ENCODE measurements at places on chromosomes 1 and 21. TPM values are rescaled to one million over a fixed set of nuclear protein-coding genes. Genes with fewer than 3 reads are reported as not detected.

Gene TRIM45
- total RNA-seq: 1.7 TPM

Gene ZNF683
- total RNA-seq: not detected

Gene PLPPR4
- total RNA-seq: 6.4 TPM

Gene PEAR1
- 2.0 TPM for total RNA-seq
